ENCODE measurements at places on chromosomes 2 and 18.

- DNase-seq = no peak
Measured at GRCh38 chr2:71702071-71702970, 249.0 kb downstream of the DYSF start.

DNA sequence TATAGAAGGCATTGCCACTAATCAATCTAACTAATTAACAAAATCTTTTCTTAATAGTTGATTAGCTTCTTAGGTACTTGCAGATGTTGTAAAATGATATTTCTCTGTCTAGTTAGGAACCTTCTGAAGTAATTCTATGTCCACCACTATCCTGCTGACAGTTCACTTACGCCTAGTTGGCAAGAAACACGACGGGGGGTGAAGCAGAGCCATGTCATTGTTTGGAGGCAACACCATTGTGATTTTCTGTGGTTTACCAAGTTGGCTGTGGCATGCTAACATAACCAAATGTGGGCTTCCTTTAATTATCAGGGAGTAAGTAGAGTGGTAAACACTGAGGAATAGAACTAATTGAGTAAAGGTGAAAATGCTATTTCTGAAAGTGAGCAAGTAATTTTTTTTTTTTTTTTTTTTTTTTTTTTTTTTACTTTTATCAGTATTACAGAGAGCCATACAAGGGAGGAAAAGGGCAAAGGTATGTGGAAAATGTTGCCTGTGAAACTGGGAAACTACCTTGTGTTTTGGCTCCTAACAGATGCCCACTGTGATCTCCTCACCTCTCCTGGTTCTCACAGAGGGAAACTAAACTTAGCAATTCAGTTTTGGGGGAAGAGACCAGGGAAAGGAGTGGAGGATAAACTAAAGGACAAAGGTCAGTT lies 126.8 kb downstream of the MEIS1 start:
- no peak for DNase-seq

GRCh38 chr2:71749671-71750101 lies 296.3 kb downstream of the DYSF start:
- peak; percentile 79 for DNase-seq

DNA sequence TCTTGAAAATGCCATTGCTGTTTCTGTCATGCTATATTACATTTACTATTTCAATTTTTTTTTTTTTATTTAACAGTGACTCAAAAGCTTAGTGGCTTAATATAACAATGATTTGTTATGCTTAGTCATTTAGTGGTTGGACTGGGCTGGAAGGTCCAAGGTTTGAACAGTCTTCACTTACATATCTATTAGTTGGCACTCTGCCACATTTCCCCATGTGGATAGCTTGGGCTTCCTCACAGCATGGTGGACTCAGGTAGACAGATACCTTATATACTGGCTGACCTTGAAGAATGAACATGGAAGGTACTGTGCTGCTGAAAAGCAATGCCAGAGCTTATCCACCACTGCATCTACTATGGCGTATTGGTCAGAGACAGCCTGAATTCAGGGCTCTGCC lies 909.5 kb upstream of the SOX11 start:
- DNase-seq = no peak

GRCh38 chr2:74538881-74539339 lies 9.2 kb downstream of the HTRA2 start:
- DNase-seq = no peak

GRCh38 chr2:109374548-109375130 lies 239.1 kb downstream of the SEPTIN10 start:
- DNase-seq = no peak

DNA sequence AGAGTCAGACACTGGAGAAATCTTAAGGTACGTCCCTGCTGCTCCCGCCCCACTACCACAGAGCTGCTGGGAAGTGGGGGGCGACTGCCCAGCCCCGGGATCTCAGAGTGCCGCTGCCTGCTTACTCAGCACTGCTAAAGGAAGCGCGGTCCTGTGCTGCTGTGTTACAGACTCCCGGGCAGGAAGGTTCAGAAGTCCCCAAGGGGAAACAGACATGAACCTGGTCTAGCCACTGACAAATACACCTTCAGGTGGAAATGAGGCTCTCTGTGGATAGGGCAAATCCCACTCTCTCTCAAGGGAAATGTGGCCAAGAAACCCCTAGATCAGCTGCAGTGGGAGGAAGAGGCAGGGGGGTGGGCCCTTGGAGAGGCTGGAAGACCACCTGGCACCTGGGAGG lies 13.7 kb downstream of the MTERF4 start:
- DNase-seq = no peak

Measured in fibroblast of skin of right quadriceps (primary cell).